ENCODE measurements at places on chromosomes 1 and 21.

GRCh38 chr21:39775816-39776215 is 30.8 kb downstream of the IGSF5 start:
- no peak for DNase-seq

DNA sequence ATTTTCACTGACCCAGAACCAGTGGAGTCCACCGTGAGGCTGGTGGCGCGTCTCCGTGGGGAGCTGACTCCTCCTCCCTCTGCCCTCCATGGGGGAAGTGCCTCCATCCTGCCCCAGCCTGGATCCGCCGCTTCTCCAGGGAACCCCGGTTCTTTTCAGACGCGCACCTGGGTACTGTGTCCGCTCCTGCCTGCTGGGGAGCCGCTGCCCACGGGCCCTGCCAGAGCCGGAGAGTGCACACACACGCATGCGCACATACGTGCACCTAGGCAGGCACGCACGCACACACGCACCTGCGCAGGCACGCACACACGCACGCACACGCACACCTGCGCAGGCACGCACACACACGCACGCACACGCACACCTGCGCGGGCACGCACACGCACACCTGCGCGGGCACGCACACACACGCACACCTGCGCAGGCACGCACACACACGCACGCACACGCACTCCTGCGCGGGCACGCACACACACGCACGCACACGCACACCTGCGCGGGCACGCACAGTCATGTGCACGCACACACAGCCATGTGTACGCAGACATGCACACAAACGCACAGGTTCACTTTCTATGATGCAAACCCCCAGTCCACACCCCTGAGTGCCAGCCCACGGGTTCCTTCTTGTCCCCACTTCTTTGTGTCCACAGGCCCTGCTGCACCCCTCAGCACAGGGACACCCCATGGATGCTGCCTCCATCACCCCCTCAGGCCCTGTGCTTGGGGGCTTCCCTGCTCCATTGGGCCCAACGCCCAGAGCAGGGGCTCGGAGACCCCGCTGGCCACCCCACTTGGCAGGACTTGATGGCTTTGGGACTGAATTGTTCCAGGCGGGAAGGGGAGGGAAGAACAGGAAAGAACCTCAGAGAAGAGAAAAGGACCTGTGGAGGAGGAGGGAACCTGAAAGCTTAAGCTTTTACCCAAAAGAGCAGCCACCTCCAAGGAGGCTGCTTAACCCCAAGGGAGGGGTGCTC is 42.7 kb downstream of the MORN1 start:
- DNase-seq = no peak

- no peak for DNase-seq
Measured at GRCh38 chr1:205294175-205294917, 27.2 kb downstream of the NUAK2 start.

- DNase-seq = no peak
Measured at GRCh38 chr1:152386940-152387339, 27.1 kb downstream of the CRNN start.

DNA sequence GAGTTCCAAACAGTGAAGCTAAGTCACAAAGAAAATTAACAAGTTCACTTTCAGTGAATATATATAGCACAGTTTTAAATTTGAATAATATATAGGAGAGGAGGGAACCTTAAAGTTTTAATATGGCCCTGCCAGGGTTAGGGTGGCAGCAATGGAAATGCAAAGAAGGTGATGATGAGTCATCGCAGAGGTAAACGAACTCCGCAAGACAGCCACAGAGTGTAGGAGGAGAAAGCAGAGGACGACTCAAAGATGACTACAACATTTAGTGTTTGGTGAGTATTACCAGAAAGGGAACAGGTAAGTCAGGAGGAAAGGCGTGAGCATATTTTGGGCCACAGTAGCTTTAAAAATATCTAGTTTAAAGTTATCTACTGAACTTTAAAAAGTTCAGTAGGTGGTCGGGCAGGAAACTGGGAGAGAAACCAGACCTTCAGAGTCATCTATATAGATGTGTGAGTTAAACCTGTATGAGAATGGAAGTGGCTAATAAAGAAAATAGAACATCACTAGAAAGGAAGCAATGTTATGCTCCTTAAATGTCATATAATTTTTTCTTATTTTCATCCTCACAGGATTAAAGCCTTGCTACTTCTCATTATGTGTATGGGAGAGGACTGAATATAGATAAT is 75.7 kb downstream of the UCHL5 start:
- DNase-seq = no peak

DNA sequence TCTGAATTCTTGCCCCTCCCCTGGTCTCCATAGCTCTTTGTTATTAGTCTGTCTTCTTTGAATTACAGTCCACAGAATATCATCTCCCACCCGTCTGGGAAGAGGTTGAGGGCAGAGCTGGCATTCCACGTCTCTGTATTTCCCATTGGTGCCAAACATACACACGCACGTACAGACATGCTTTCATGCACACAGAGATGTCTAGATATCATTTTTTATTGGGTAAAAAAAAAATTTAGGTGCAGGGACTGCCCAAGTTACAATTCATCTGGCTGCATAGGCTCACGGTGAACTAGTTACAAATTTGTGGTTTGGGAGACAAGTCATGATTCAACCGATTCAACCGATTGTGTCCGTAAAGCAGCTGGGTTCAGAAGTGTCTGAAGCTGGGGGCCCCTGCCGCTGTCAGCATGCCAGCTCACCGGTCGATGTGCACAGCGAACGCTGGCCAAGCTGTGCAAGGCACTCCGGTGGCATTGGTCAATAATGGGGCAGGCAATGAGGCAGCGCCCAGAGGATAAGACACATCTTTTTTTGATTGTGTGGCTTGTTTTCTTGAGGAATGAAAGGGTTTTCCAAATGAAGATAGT is 73.7 kb downstream of the KCNN3 start:
- DNase-seq = no peak

Data from HEK293T (cell line).